ENCODE measurements at places on chromosomes 7 and 10.

DNA sequence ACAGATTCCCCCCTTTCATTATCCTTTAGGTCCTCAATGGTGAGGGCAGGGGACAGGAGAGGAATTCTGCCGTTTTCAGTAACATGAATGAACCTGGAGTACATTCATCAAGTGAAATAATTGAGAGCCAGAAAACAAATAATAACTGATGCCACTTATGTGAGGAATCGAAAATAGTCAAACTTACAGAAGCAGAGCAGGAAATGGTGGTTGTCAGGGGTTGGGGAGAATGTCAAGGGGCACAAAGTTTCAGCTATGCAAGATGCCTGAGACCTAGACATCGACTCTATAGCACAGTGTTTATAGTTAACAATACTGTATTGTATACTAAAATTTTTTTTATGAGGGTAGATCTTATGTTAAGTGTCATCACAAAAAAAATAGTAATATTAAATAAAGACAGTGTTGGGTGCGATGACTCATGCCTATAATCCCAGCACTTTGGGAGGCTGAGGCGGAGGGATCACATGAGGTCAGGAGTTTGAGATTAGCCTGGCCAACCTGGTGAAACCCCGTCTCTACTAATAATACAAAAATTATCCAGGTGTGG, 1219.8 kb downstream of the GATA3 start:
- no peak for DNase-seq

DNA sequence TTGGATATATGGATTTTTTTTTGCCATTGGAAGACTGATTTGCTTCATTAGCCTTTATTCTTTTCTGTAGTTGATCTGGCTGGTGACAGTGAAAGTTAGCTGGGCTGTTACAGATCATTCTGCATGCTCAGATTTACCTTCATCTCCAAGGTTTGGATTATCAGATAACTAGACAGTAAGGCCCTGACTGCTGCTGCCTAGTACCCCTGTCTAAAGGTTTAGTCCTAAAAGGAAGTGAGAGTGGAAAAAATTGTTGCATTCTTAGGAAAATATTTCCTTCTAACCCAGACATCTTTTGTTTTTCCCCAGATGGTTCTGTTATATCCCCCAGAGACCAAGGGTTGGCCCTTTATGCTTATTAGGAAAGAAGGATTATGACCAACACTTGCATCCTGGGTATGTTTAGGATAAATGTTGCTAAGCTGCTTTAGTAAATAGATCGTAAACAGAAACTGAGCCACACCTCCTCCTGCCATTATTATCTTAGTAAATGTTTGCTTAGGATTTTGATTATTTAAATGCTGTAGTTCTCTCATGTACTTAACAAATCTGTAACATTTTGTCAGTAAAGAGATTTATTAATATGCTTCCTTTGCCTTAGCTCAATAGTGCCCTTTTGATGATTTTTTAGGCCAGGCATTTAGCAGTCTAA, 44.4 kb downstream of the MCU start:
- DNase-seq, result peak; percentile 91

DNA sequence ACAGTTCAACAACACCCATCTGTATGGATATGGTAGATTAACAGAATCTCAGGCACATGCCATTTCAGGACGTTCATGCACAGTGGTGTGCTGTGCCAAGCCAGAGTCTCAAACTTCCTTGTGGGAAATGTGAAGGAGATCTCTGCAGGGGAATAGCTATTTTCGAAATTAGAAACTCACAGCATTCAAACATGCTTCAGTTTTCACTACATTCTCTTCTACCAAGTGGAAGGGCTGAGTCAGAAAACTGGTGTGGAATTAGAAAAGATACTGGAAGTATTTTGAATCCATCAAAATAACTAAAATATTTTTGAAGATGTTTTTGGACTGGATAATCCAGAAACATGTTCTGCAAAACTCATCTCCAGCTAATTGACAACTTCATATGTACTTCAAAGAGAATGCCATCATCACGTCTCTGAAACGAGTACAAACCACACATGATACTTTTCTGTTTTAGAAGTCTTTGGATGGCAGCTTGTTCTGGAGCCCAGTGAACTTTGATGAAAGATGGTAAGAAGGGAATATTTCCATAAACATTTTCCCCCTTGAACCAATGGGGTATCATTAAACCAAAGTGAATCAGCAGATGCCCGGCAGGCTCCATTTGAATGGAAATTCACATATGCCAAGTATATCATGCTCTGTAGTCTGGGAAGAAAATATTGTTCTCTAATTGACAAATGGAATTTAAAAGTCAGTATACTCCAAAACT, 616.3 kb upstream of the IGFBP3 start:
- no peak for DNase-seq

DNA sequence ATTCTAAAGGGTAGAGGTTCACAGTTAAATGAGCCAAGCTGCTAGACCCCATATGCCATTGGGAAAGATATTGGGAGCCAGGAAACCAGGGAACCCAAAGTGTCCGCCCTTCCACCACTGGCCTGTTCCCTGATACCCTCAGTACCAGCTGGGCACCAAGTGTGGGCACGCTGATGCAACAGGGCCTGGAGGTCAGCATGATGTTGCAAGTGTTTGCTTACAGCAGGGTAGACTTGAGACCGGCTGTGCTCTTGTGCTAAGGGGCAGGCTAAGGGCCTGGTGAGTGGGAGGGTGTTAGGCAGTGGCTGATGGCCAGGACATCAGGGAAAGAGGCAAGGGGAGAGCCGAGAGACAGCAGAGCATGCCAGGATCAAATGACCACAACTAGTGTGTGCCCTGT, 21.0 kb upstream of the MYL7 start:
- peak; percentile 5 for DNase-seq

DNA sequence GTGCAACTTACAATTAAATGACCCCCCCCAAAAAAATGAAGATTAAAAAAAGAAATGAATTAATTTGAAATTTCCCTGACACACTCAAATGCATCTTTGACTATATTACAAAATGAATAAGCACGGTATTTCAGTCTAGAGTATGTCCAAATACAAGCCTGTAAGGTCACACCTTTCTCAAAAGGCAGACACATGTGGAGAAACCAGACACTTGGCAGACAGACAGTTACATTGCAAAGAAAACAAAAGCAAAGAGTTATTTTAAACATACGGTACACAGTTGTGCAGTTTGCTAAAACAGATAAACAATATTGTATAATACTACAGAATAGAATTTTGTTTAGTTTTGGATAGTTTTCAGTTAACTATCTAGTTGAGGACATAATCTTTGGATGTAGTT, 153.0 kb downstream of the ATE1 start:
- peak; percentile 29 for DNase-seq

- DNase-seq, result peak; percentile 46
Measured at GRCh38 chr7:127995156-127995880, 35.9 kb downstream of the LRRC4 start.

DNA sequence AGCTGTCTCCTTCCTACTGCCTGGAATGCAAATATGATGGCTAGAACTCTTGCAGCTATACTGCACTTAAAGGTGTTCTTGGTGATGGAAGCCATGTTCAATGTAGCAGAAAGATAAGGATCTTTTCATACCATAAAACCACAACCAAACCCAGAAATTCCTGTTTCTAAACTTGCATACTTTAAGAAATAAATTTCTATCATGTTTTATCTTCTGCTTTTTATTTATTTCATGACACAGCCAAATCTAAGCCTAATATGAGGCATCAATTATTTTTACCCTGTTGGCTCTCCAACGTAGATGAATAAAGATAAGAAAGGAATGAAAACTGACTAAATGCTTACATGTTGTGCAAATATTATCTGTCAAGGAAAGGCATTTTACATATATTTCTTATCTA, 224.1 kb downstream of the DOCK4 start:
- DNase-seq, result no peak

DNA sequence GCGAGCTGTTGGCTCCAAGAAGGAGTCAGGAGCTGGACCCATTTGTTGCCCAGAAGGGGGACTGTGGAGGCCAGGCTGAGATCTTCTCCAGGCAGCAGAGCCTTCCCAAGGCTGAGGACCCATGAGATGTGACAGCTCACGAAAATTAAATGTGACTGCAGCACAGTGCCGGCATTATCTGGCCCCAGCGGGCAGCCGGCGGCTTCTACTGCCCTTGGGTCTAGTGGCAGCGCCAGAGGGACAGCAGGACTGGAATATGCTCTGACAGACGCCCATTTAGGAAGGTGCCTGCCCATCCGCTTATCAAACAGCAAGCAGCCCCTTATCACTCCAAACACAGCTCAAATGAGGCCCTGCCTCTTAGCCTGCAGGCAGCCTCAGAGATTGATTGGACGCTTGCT, 122.9 kb upstream of the LYZL2 start:
- DNase-seq, result no peak

GRCh38 chr7:93592588-93593266, 18.2 kb upstream of the CALCR start:
- DNase-seq, result no peak

DNA sequence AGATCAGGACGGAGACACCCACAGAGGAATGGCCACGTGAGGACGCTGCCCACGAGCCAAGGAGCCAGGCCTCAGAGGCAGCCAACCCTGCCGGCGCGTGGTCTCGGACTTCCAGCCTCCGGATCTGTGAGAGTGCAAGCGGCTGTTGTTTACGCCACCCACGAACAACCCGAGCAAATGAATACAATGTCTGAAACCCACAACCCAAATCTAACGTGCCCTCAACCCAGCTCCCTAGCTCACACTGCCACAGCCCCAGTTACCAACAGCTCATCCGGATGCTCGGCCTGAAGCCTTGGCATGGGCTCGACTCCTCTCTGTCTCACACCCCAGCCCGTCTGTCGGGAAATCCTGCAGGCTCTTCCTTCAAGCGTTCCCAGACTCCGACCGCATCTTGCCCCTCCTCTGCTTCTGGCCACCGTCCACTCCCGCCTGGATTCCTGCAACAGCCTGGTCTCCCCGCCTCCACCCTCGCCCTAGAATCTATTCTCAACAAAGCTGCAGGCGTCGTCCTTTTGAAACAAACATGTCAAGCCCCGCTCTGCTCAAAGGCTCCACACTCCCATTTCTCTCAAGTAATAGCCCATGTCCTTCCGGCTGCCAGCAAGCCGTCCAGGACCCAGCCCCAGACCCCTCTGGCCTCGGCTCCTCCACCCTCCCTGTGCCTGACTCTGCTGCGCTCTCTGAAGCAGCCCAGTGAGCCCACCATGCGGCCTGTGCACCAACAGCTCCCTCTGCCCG, 35.3 kb downstream of the STK32C start:
- peak; percentile 54 for DNase-seq

GRCh38 chr10:31644931-31645633, 283.5 kb downstream of the ARHGAP12 start:
- DNase-seq, result no peak

- DNase-seq, result no peak
Measured at GRCh38 chr7:98810153-98810802, 59.5 kb downstream of the TMEM130 start.

DNA sequence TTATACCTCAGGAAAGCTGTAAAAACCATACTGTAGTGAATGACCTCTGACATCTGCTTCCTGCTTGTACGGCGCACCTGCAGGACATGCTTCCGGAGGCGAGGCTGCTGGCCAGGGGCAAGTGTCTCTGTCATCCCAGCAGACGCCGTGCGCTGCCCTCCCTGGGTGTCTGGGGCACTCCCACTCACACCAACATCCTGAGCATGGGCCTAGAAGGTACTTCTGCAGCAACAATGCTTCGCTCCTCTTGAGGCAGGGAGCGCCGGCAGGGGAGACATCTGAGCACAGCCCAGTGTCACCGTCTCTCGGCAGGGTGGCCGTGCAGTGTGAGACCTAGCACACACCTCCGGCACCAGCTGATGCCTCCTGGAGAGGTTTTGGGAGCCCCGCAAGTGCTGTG, 269.2 kb downstream of the MAD1L1 start:
- no peak for DNase-seq

DNA sequence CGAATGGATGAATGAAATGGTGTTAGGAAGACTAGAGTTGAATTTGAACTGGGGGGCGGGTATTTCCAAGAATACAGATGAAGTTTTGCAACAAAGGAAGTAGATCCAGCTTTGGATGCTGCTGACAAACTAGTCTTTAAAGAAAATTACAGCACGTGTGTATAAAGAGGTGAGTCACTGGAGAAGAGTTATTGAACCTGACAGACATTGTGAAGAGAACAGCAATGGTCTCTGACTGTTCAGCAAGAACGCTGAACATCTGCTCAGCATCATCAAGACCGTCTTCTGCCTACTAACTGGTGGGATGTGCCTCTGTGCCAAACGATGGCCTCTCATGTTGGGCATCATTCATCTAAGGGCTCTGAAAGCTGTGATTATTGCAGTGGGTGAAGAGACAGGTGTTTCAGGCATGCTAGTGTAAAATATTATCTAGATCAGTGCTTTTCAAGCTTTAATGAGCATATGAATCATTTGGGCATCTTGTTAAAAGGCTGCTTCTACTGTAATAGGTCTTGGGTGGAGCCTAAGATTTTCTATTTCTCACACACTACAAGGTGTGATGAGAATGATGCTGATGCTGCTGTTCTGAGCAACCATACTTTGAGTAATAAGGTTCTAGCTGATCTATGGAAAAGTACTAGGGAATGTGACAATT, 291.3 kb downstream of the PTEN start:
- peak; percentile 33 for DNase-seq

DNA sequence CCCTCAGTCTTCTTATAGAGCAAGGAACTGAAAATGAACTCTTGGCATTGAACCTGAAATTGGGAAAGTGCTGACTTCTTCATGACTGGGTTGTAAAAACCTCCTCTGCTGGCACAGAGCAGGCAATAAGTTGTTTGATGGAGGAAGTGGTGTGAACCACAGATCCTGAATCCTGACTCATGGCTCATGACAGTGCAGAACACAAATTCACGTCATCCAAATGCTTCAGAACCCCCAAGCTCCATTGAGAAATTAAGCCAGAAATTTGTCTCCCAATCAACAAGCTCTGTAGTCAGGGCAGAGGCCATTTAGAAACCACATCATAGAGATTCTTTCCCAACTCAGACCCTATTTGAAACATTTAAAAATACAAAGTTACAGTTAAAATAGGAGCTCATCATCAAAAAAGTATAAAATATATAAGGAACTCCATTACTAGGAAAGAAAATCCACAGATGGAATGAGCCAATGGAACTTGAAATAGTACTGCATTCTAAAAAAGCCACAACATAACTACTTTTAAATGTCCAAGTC, 10.3 kb upstream of the STK17A start:
- peak; percentile 100 for DNase-seq

- DNase-seq, result no peak
Measured at GRCh38 chr10:101920546-101920945, 76.9 kb upstream of the KCNIP2 start.

- DNase-seq, result no peak
Measured at GRCh38 chr7:86925221-86925620, 134.2 kb downstream of the ELAPOR2 start.

DNA sequence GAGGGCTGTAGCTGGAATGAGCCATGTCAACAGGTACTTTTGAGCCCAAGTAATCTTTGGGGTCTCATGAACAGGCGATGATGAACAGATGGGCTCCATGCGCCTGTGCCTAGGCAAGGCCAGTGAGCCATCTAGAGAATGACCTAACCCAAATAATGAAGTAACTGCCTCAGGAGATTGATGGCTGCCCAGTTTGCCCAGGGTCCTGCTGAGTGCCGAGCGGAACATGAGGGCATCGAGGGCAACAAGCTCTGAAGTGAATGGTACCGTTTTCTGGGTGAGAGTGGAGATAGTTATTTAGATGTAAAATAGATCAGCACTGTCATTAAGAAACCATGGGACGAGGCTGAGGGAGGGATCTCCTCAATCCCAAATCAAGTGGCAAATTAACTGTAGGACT, 77.9 kb downstream of the EZH2 start:
- DNase-seq, result no peak

All from fibroblast of pulmonary artery (primary cell).